Adrenal gland (tissue), 19 donors: ENCODE measurements at places on chromosomes 7 and 10. TPM values are rescaled to one million over a fixed set of nuclear protein-coding genes. Genes with fewer than 3 reads are reported as not detected.

- no peak for DNase-seq
Measured at GRCh38 chr10:86070278-86070677, 296.3 kb downstream of the GRID1 start.

GRCh38 chr7:115940460-115941060 lies 90.0 kb downstream of the TFEC start:
- no peak for DNase-seq

GRCh38 chr7:75914169-75914654 lies 743 bp upstream of the POR start:
- peak; percentile 52 for DNase-seq

- no peak for DNase-seq
Measured at GRCh38 chr7:120931243-120931642, 19.3 kb upstream of the ING3 start.

GRCh38 chr7:149479568-149479967 lies 18.0 kb downstream of the ZNF746 start:
- no peak for DNase-seq

DNA sequence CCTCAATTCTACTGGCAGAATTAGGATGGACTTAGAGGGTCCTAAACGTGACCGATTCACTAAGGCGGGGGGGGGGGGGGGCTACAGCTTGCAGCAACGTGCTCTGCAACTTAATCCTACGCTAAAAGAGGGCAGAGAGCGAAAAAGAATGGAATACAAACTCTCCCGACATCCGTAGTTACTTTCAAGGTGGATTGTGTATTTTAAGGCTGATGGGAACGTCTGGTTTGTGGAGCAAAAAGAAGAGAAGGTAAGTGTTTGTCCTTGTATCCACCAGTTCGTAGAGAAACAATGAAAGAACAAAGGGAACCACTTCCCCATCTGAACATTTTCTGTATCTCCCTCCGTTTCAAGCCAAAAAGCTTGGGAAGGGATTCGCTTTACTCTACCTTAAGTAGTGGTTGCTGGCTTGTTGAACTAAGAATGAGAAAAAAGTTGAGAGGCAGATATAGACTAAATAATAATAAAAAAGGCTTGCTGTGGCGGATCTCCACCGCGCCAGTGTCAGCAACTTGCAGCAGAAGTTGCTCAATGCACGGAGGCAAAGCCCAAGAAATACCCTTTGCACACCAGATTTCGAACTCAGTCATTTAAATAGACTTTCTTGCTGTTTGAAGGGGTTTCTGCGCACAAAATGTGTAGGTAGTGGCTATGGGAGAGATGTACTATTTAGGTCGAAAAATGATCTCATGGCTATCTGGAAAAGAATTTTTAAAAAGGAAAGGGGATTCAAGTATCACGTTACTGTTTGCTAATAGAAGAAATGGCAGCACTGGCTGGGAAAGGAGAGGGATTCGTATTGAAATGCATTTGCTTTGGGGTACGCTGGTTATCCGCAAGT lies 736 bp downstream of the SKIDA1 start:
- no peak for DNase-seq

ODAD2 gene
- 0.35 TPM for polyA plus RNA-seq
